ENCODE measurements at places on chromosomes 2 and 18. TPM values are rescaled to one million over a fixed set of nuclear protein-coding genes. Genes with fewer than 3 reads are reported as not detected.

The EDAR gene
- total RNA-seq, result not detected

The SPC25 gene
- total RNA-seq, result 35.8 TPM

DNA sequence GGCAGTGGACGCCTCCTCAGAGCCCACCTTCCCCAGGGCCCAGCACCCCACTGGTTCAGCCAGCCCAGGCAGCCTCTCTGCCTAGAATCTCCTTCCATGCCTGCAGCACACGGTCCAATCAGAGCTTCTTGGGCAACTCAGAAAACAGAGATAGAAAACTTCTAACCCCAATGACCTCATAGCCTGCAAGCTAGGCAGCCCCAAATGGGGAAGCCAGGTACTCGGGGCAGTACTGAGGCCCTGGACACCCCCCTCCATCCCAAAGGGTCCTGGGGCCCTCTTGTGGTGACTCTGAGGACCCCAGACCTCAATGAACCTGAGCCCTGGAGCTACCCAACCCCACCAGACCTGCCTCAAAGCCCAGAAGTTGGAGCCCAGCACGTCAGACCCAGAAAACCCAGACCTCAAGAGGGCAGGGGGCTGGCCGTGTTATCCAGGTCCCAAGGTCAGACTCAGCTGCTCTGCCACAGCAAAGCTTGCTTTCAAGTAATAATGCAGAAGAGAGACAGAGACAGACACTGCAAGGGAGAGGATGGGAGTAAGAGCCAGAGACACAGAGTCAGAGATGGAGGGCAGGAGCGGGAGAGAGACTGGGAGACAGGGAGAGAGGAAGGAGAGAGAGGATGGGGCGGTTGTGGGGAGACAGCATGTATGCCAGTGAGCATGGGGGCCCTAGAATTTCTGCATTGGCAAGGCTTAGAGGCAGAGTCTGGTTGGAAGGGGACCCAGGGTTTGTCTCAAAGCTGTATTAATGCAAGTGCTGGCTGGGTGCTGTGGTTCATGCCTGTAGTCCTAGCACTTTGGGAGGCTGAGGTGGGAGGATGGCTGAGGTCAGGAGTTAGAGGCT lies 28.2 kb downstream of the SERTAD2 start:
- no peak overlapping the region for H3K27ac ChIP-seq
- no peaks in the 10 kb centered on the region for H3K36me3 ChIP-seq

- no peaks in the 10 kb centered on the region for H3K4me1 ChIP-seq
- H3K4me3 ChIP-seq, result no peak overlapping the region
- no peak overlapping the region for H3K27ac ChIP-seq
- H3K36me3 ChIP-seq, result no peaks in the 10 kb centered on the region
These were observed 250.0 kb upstream of the SLC39A10 start for GRCh38 chr2:195406886-195407603.

All from H1 (cell line).